ENCODE measurements at places on chromosomes 5 and 9.

DNA sequence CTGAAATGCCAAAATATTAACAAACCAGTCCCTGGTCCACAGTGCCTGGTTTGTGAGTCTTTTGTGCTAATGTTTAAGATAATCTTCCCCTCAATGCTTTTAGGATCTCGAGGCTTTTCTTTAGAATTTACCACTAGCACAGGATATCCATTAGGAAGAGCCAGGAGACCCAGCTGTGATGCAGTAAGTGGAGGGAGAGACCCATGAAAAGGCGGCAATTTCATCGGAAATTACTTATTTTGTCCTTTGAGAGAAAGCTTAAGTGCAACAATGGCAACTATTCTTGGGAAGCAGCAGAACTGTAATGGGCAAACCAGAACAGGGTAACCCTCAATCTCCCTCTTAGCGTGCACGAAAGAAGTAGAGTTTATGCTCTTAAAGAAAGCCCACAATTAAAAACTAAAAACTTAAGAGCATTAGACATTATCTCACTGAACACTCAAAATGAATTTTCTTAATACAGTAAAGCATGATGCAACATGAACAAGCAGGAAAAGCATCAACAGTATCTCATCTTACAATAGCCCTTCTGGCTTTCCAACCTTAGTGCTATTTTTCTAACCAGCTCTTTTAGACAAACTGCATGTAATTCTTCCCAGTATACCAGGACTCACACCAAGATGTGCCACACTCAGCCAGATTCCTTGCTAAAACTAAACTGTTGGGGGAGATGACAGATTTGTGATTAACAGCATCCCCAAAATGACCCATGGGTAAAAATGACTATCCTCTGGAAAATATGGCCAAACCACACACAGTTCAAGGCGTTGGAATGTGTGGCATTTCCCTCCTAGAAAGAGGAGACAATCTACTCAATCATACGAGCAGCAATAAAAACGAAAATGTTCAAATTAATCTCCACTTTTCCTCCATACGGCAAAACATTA is 36.4 kb downstream of the PWWP2A start:
- no peak for DNase-seq
- peaks cover 4% of the 10 kb centered on the region for H3K4me1 ChIP-seq
- no peak overlapping the region for H3K4me3 ChIP-seq

GRCh38 chr5:83523929-83524328 is 52.4 kb downstream of the VCAN start:
- no peak overlapping the region for H3K27ac ChIP-seq
- no peak overlapping the region for H3K4me3 ChIP-seq
- no peaks in the 10 kb centered on the region for H3K27me3 ChIP-seq

GRCh38 chr9:82939451-82939850 is 123.5 kb downstream of the RASEF start:
- H3K4me1 ChIP-seq = no peaks in the 10 kb centered on the region
- DNase-seq = no peak
- H3K36me3 ChIP-seq = no peaks in the 10 kb centered on the region
- no peaks in the 10 kb centered on the region for H3K27me3 ChIP-seq
- no peak overlapping the region for H3K27ac ChIP-seq
- no peak overlapping the region for H3K4me3 ChIP-seq

DNA sequence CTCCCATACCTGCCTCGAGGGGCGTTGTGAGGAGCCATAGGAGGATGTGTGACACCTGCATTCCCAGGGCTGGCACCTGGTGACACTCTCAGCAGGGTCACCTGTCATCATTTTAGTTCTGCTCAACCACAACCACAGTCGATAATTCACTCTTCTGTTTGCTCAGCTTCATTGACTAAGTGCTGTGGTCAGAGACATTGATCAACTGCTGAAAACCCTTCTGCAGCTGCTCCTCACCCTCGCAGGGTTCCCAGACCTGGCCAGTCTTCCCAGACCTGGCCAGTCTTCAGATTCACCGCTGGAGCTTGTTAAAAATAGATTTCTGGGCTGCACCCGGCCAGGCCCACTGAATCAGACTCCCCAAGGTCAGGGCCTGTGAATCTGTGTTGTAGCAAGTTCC is 92.8 kb downstream of the MVB12B start:
- no peak overlapping the region for H3K27ac ChIP-seq
- H3K27me3 ChIP-seq = no peaks in the 10 kb centered on the region
- H3K4me3 ChIP-seq = no peak overlapping the region
- peaks cover 6% of the 10 kb centered on the region for H3K4me1 ChIP-seq
- DNase-seq = no peak
- peaks cover 26% of the 10 kb centered on the region for H3K36me3 ChIP-seq

GRCh38 chr5:15806613-15807012 is 306.6 kb downstream of the FBXL7 start:
- H3K36me3 ChIP-seq = no peaks in the 10 kb centered on the region
- no peak overlapping the region for H3K27ac ChIP-seq
- H3K4me3 ChIP-seq = no peak overlapping the region
- no peak for DNase-seq
- H3K27me3 ChIP-seq = no peaks in the 10 kb centered on the region
- no peaks in the 10 kb centered on the region for H3K4me1 ChIP-seq
